Endothelial cell of umbilical vein (primary cell): ENCODE measurements at places on chromosomes 16 and 17. TPM values are rescaled to one million over a fixed set of nuclear protein-coding genes. Genes with fewer than 3 reads are reported as not detected.

- H3K27ac ChIP-seq = no peak within 1 kb of the TSS
- H3K36me3 ChIP-seq = no peaks in the 10 kb centered on the region
- H3K27me3 ChIP-seq = no peaks in the 10 kb centered on the region
- peak; percentile 93 for DNase-seq
Observed at GRCh38 chr17:38967290-38967738, at the start of gene FBXO47. TSS of gene FBXO47 (minus strand) at chr17:38967403. CDS start at chr17:38963025, 4,378 bp downstream.

Gene ERAL1
- total RNA-seq = 50.3 and 58.0 TPM in 2 replicates

- H3K27ac ChIP-seq = peak within 1 kb of the TSS; percentile 73
- peaks cover 35% of the 10 kb centered on the region for H3K4me1 ChIP-seq
- no peaks in the 10 kb centered on the region for H3K27me3 ChIP-seq
- no peak within 1 kb of the TSS for H3K4me3 ChIP-seq
Observed at GRCh38 chr16:67483150-67483549, at the start of gene AGRP. TSS of gene AGRP (minus strand) at chr16:67483547. CDS start at chr16:67483398, 149 bp downstream.

Gene KRT31
- not detected in 2 replicates for total RNA-seq

- peaks cover 5% of the 10 kb centered on the region for H3K27me3 ChIP-seq
- H3K4me3 ChIP-seq = no peak overlapping the region
- peak; percentile 54 for DNase-seq
- H3K4me1 ChIP-seq = no peaks in the 10 kb centered on the region
- H3K36me3 ChIP-seq = no peaks in the 10 kb centered on the region
- no peak overlapping the region for H3K27ac ChIP-seq
Observed at GRCh38 chr16:15777533-15778203, 79.2 kb downstream of the MYH11 start.

DNA sequence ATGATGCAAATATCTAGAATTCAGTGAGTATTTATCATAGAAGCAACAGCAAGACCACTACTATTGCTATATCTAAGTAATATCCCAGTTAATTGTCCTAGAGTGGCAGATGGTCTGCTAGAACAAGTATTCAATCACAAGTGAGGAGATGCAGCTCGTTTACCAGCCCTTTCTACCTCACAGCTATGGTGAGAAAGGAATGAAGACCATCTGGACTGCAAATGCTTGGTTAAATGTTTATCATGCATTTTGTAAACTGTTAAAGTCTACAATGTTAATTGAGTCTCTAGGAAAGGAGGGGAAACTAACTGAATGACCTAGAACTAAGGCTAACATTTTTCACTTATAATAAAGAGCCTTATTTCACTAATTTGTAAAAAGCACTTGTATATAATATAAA lies 52.5 kb downstream of the CNOT1 start:
- H3K4me1 ChIP-seq = no peaks in the 10 kb centered on the region
- H3K4me3 ChIP-seq = no peak overlapping the region
- no peak overlapping the region for H3K27ac ChIP-seq
- no peaks in the 10 kb centered on the region for H3K27me3 ChIP-seq
- H3K36me3 ChIP-seq = peaks cover 24% of the 10 kb centered on the region

Gene KRT12
- total RNA-seq = not detected in 2 replicates

- H3K27ac ChIP-seq = peak overlapping the region; percentile 87
- no peaks in the 10 kb centered on the region for H3K36me3 ChIP-seq
- H3K4me3 ChIP-seq = peak overlapping the region; percentile 83
- peaks cover 5% of the 10 kb centered on the region for H3K4me1 ChIP-seq
Observed at GRCh38 chr16:48608871-48609651, 919 bp downstream of the N4BP1 start.

DNA sequence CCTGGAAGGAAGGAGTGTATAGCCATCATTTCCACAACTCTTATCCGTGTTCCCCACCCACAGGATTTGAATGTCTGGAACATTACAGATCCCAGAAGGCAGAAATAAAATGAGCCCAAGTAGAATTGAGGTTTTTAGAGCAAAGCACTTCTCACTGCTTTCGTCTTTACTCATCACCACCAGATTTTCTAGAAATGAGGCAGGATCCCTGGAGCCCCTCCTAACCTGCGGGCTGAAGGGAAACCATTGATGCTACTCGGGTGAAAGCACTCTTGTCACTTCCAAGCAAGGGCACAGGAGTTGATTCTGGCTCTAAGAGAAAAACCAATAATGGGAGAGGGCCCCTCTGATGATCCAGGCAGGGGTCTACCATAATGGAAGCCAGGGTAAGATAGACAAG lies 2.8 kb upstream of the ALDOC start:
- no peaks in the 10 kb centered on the region for H3K27me3 ChIP-seq
- no peak overlapping the region for H3K27ac ChIP-seq
- H3K4me3 ChIP-seq = no peak overlapping the region
- no peak for DNase-seq

DNA sequence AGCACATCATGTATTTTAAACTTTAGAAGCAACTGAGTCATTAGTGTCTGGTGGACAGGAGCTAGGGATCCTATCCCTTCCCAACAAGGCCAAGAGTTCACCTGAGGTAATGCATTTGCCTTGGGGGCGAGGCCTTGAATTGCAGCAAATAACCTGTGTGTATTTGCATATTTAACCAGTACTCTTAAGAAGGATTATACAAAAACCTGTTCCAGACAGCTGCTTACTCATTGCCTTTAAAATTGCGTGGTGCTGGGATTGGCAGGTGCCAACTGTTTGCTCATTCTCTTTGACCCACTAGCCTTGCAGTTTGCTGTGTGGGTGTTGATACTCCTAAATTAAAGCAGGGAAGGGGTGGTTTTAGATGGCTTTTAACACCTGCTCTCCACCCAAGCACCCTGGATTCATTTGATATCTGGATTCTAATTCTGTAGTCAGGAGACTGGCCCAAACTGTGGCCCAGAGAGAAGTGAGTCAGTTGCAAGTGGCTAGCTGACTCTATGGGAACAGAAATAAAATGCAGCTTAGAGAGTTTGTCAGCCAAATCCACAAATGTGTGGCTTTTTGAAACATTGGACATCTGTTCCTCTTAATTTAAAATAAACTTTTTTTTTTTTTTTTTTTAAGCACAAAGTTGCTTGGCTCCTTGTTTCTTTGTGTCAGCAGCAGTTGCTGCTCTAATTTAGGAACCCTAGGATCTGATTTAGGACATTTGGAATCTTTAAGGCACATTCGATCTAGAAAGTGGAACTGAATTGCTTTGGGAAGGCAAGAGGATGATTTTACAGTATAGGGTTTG lies 46.9 kb downstream of the TUBD1 start:
- peaks cover 4% of the 10 kb centered on the region for H3K36me3 ChIP-seq
- no peak overlapping the region for H3K4me3 ChIP-seq
- peak; percentile 74 for DNase-seq
- no peaks in the 10 kb centered on the region for H3K27me3 ChIP-seq
- H3K27ac ChIP-seq = peak overlapping the region; percentile 51

Gene HS3ST4
- total RNA-seq = not detected in 2 replicates

DNA sequence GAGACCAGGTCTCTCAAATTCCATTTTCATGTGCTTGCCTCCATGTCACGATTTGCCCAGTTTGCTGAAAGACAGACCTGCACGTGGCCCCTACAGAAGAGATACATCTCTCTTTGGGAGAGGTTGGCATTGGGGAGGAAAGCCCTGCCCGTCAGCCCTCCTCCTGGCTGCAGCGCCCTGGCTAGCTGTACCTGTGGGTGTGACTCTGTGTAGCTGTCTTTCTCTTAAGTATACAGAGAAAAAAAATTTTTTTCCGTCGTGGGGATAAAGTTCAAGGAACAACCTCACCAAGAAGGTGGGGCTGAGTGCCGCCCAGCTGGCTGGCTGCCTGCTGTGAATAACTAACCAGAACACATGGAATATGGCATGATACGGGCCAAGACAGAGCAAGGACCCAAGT lies 26.5 kb downstream of the TMEM98 start:
- no peak overlapping the region for H3K4me3 ChIP-seq
- H3K4me1 ChIP-seq = no peaks in the 10 kb centered on the region
- peaks cover 4% of the 10 kb centered on the region for H3K27me3 ChIP-seq
- no peak overlapping the region for H3K27ac ChIP-seq
- DNase-seq = no peak
- no peaks in the 10 kb centered on the region for H3K36me3 ChIP-seq

GRCh38 chr17:65278050-65278819 lies 141.1 kb downstream of the RGS9 start:
- H3K27me3 ChIP-seq = no peaks in the 10 kb centered on the region
- H3K36me3 ChIP-seq = no peaks in the 10 kb centered on the region
- H3K27ac ChIP-seq = no peak overlapping the region
- no peak overlapping the region for H3K4me3 ChIP-seq
- peak; percentile 58 for DNase-seq

- H3K4me3 ChIP-seq = no peak overlapping the region
- H3K27me3 ChIP-seq = no peaks in the 10 kb centered on the region
- peaks cover 48% of the 10 kb centered on the region for H3K4me1 ChIP-seq
- H3K27ac ChIP-seq = peak overlapping the region; percentile 88
- DNase-seq = peak; percentile 71
Observed at GRCh38 chr17:40014375-40014980, 762 bp upstream of the CSF3 start.

DNA sequence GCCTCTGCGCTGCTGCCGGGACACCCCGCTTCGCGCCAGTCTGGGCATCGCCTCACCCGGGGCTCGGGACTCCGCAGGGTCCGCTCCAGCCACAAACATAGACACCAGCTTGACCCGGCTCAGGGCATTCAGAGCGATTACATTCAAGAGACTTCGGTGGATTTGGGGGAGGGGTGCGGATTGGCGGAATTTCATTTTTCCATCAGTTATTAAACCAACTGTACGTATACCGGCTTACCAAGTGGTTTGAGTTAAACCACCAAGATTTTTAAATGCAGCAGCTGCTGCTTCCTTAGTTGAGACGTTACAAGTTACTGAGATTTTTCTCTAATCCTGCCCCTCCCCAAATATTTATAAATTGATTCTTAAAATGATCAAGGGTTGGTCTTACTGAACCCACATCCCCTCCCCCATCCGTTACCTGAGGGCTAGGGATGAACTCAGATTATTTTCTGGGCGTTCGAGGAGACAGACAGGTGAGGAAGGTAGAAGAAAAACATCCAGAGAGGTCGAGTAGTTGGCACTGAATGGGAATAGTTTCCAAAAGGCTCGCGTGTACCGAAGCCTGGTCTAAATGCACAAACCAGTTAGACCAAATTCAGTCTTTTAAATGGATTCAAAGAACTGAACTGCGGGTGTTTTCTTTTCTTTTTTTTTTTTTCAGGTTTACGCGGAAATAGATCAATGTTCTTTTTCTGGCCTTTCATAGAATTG lies 1.5 kb downstream of the CRHR1 start:
- peaks cover 8% of the 10 kb centered on the region for H3K4me1 ChIP-seq
- no peak overlapping the region for H3K4me3 ChIP-seq
- H3K27me3 ChIP-seq = peaks cover 74% of the 10 kb centered on the region
- DNase-seq = no peak
- H3K27ac ChIP-seq = no peak overlapping the region

GRCh38 chr16:35198223-35199199 lies 1739.1 kb downstream of the TP53TG3F start:
- no peaks in the 10 kb centered on the region for H3K27me3 ChIP-seq
- DNase-seq = no peak
- no peaks in the 10 kb centered on the region for H3K4me1 ChIP-seq
- no peaks in the 10 kb centered on the region for H3K36me3 ChIP-seq
- H3K4me3 ChIP-seq = no peak overlapping the region
- H3K27ac ChIP-seq = no peak overlapping the region

Gene ABCC11
- total RNA-seq = not detected in 2 replicates

Gene DPEP1
- total RNA-seq = 0.44 and 0.60 TPM in 2 replicates
